MCF 10A (cell line): ENCODE measurements at places on chromosomes 11 and 22. TPM values are rescaled to one million over a fixed set of nuclear protein-coding genes. Genes with fewer than 3 reads are reported as not detected.

The CRYBB2 gene
- total RNA-seq = 0.52 and 0.68 TPM in 2 replicates

DNA sequence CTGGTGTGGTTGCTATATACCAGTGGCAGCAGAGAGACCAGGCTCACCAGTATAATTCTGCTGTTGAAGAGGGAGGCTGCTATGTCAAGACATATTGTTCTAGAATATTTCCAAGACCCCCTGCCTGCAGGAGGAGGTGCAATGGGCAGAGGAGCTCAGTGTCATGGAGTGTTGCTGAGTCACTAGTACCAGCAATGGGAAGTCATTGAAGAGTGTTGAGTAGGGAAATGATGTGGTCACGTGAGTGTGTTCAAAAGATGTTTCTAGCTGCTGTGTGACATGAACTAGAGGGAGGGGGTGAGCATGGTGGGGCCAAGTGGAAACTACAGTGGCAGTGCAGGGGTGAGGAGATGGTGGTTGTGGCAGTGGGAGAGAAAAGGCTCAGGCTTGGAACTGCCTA lies 76.3 kb upstream of the BIRC3 start:
- H3K27ac ChIP-seq = peak overlapping the region; percentile 55
- H3K36me3 ChIP-seq = peaks cover 26% of the 10 kb centered on the region
- DNase-seq = no peak
- H3K27me3 ChIP-seq = no peaks in the 10 kb centered on the region
- H3K4me1 ChIP-seq = peaks cover 16% of the 10 kb centered on the region

The ISX gene
- not detected in 2 replicates for total RNA-seq

DNA sequence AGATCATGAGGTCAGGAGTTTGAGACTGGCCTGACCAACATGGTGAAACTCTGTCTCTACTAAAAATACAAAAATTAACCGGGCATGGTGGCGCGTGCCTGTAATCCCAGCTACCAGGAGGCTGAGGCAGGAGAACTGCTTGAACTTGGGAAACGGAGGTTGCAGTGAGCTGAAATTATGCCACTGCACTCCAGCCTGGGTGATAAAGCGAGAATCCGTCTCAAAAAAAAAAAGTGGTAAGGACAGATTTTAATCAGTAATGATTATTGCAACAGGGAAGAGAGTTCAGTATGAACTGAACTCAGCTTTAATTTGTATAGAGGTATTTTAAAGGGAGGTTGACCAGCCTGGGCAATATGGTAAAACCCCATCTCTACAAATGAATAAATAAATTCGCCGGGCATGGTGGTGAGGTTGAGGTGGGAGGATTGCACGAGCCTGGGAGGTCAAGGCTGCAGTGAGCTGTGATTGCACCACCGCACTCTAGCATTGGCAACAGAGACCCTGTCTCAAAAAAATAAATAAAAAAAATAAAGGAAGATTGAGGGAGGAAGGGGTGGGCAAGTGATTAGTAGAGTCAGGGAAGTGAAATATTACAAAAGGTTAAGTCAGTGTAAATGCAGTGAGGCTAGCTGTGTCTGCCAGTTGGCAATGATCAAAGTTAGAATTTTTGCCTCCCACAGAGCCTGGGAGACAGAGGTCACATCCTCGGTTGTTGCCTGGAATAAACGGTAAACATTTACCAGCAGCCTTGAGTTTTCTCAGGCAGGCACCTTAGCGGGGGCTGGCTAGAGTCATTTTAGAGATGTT lies 2.6 kb upstream of the MCM5 start:
- no peak for DNase-seq
- H3K27me3 ChIP-seq = no peaks in the 10 kb centered on the region
- H3K4me3 ChIP-seq = no peak overlapping the region
- no peak overlapping the region for H3K27ac ChIP-seq
- peaks cover 6% of the 10 kb centered on the region for H3K36me3 ChIP-seq

The P2RY6 gene
- not detected in 2 replicates for total RNA-seq

DNA sequence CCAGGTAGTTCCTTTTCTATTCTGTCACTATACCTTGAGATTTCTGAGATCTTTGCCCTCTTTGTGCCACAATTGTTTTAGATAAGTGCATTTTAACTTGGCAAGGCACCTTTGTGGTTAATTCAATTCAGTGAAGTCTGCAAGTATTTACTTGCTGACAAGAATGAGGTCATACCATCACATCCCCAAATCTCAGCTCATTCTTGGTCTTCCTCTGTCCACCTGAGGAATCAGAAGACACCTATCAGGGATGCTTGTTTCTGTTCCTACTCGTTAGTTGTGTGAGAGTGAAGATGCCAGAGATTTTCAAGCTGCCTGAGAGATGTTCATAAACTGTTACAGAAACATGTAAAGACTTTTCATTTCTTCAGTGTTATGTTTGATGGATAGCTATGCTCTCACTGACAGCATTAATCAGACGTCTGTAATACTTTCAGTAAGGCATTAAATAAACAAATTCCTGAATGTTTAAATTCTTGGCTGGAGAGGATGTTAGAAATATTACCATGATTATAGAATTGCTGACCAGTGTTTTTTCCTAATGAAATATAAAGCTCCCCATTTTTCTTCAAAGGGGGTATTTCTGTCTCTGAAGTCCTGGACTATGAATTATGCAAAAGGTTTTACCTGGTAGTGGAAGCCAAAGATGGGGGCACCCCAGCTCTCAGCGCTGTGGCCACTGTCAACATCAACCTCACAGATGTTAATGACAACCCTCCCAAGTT lies 135.0 kb upstream of the MTNR1B start:
- no peaks in the 10 kb centered on the region for H3K36me3 ChIP-seq
- no peak overlapping the region for H3K27ac ChIP-seq
- peaks cover 13% of the 10 kb centered on the region for H3K4me1 ChIP-seq
- no peak overlapping the region for H3K4me3 ChIP-seq

The DRD4 gene
- total RNA-seq = 0.44 and 1.3 TPM in 2 replicates

The GPR83 gene
- not detected in 2 replicates for total RNA-seq

DNA sequence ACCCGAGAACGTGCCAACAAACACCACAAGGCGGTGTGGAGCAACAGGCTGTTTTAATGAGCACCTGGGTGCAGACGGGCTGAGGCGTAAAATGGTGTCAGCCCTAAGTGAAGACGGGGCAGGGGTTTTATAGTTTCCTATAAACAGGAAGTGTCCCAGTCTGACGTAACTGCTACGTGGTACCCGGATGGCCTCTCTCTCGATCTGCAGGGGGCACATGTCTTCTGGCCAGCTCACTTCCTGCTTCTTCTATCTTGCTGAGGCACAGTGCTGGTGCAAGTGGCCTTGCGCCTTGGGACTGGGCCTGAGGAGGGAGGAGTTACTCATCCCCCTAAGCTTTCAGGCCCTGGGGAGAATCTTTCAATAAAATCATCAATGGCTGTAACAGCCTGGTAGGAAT lies 20.9 kb downstream of the OOSP3 start:
- H3K27me3 ChIP-seq = no peaks in the 10 kb centered on the region
- H3K36me3 ChIP-seq = no peaks in the 10 kb centered on the region
- H3K4me1 ChIP-seq = no peaks in the 10 kb centered on the region
- H3K4me3 ChIP-seq = no peak overlapping the region
- no peak for DNase-seq
- no peak overlapping the region for H3K27ac ChIP-seq

The CALCA gene
- not detected in 2 replicates for total RNA-seq

DNA sequence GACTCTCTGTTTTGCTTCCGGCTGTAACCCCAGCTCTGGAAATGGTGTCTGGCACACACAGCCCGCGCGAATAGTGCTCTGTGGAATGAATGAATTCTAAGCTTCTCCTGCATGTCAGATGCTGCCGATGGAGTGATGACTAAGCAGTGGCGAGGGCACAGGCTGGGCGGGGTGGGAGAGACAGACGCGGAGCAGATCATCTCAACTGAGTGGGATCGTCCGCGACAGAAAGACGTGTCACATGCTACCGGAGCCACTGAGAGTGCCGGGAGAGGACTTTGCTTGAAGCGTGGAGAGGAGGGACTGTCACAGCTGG lies 334.5 kb downstream of the CTTN start:
- no peak for DNase-seq
- no peaks in the 10 kb centered on the region for H3K4me1 ChIP-seq
- no peaks in the 10 kb centered on the region for H3K36me3 ChIP-seq
- no peak overlapping the region for H3K4me3 ChIP-seq
- no peak overlapping the region for H3K27ac ChIP-seq
- no peaks in the 10 kb centered on the region for H3K27me3 ChIP-seq

The FAM180B gene
- total RNA-seq = not detected in 2 replicates

The TMEM132A gene
- total RNA-seq = 20.5 and 22.5 TPM in 2 replicates

The SCGB1A1 gene
- total RNA-seq = not detected in 2 replicates

The SCGB1D2 gene
- not detected in 2 replicates for total RNA-seq

- H3K36me3 ChIP-seq = no peaks in the 10 kb centered on the region
- no peaks in the 10 kb centered on the region for H3K27me3 ChIP-seq
- peak; percentile 89 for DNase-seq
- peak overlapping the region; percentile 78 for H3K27ac ChIP-seq
- H3K4me3 ChIP-seq = no peak overlapping the region
Measured at GRCh38 chr22:41401781-41402648, 20.3 kb downstream of the TEF start.

- peaks cover 10% of the 10 kb centered on the region for H3K27me3 ChIP-seq
- no peak for DNase-seq
- no peaks in the 10 kb centered on the region for H3K36me3 ChIP-seq
- H3K27ac ChIP-seq = no peak overlapping the region
Measured at GRCh38 chr11:126101251-126101929, 38.7 kb upstream of the CDON start.

DNA sequence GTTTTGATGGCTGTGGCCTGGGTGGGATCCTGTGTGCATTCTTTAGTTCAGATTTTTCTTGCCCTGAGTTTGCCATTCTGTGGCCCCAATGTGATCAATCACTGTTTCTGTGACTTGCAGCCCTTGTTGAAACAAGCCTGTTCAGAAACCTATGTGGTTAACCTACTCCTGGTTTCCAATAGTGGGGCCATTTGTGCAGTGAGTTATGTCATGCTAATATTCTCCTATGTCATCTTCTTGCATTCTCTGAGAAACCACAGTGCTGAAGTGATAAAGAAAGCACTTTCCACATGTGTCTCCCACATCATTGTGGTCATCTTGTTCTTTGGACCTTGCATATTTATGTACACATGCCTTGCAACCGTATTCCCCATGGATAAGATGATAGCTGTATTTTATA lies 620 bp downstream of the OR4C16 start:
- no peaks in the 10 kb centered on the region for H3K4me1 ChIP-seq
- H3K36me3 ChIP-seq = no peaks in the 10 kb centered on the region
- no peak overlapping the region for H3K27ac ChIP-seq
- no peak for DNase-seq
- H3K4me3 ChIP-seq = no peak overlapping the region
